ENCODE measurements at places on chromosomes 12 and 14.

DNA sequence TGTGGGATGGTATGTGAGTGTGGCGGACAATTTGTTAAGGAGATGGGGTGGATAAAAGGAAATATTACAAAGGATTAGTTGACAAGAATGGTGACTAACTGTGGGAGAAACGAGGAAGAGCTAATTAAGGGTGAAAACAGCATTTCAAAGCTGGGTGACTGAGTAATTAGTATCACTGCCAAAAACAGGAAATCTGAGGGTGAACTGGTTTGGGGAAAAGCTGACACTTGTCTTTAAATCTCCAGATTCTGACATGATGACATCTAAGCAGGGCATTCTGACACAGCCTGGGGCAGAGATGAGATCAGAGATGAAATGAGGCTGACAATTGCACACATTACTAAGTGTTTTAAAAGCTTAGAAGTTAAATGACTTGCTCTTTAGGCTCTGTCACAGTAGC is 42.4 kb upstream of the CCDC175 start:
- no peak for DNase-seq

- DNase-seq, result no peak
These were observed 4.7 kb upstream of the FAM234B start for GRCh38 chr12:13039328-13039956.

DNA sequence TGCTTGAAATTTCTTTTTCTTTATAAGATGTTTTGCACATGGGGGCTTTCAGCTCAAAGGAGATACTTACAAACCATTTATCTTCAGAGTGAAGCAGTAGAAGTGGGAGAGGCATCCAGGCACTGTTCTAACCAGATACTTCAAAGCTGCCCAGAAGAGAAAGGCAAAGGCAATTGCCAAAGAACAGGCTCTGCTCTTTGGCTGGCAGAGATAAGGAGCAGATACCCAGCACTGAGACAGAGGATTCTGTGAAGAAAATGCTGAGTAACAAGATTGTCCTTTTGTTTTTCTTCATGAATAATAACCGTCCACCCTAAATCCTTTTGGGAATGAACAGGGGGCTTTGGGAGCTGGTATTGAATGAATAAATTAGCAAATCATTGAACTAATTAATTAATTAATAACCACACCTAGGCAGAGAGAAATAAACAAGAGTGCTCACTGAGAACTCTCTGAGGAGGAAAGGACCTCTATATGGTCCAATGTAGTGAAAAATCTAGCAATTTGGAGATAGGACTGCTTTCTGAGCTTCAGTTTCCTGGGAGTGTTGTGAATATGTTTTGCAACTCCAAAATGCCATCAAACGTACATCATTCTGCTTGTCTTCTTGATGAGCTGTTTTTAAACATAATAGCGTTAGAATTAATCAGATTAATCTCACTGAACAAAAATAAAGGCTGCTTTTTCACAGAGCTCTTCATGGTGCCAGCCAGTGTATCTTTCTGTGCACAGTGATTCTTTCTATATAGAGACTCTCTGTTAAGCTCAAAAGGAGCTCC is 192.8 kb upstream of the AMIGO2 start:
- no peak for DNase-seq

- DNase-seq, result no peak
These were observed 416.2 kb downstream of the EGLN3 start for GRCh38 chr14:33534632-33535031.

- no peak for DNase-seq
These were observed 140.9 kb downstream of the TMEM30B start for GRCh38 chr14:61140271-61140670.

DNA sequence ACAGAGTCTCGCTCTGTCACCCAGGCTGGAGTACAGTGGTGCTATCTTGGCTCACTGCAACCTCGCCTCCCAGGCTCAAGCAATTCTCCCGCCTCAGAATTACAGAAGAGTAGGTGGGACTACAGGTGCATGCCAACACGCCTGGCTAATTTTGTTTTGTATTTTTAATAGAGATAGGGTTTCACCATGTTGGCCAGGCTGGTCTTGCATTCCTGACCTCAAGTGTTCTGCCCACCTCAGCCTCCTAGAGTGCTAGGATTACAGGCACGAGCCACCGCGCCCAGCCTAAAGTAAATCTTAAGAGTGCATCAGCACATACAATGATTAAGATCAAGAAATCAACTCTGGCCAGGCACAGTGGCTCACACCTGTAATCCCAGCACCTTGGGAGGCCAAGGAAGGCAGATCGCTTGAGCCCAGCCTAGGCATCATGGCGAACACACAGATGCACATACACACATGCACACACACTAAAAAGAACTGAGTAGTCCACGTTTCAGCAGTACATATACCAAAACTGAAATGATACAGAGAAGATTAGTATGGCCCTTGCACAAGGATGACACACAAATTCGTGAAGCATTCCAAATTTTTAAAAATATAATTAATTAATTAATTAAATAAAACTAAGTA is 65.0 kb downstream of the HECTD1 start:
- no peak for DNase-seq

- DNase-seq, result no peak
These were observed 384 bp upstream of the SMUG1 start for GRCh38 chr12:54189198-54189539.
